ENCODE measurements at places on chromosomes 5 and 9. TPM values are rescaled to one million over a fixed set of nuclear protein-coding genes. Genes with fewer than 3 reads are reported as not detected.

DNA sequence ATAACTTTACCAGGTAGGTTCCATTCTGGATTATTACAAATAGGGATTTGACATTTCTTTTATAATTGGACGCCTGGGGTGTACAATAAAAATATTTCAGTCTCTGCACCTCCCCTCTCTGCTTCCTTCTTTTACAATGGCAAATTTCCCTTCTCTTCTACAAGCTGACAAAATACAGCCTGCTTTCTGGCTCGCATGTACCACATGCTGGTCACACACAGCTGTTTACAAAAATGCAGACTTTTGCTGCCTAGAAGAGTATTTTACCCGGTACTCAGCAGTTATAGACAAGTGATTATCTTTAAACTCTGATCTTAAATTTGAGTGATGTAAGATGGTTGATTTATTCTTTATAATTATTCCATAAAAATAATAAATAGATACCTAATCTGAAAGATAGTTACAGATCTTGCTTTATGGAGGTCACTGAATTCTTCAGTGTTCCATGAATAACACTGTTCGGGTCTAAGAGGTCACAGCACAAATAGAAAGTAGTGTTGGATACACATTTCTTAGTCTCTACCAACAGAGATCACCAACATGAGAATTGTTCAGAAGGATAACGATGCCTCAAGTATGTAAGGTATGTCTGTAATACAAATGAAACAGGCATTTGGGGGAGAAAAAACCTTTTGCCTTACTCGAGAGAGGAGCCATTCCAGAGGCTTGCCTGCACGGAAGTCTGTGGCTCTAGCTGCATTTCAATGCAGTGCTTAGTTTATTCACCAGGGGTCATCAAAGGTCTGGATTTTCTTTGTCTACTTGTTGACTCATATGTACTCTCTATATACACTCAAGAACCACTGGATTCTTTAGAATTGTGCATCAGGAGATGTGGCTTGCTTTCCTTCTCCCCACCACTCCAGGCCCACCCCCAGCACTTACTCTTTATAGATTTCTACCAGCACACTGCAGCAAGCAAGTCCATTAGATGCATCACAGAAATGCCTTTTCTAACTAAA, 206.6 kb upstream of the RFX3 start:
- no peaks in the 10 kb centered on the region for H3K27me3 ChIP-seq
- H3K36me3 ChIP-seq: no peaks in the 10 kb centered on the region
- H3K4me3 ChIP-seq: no peak overlapping the region
- no peaks in the 10 kb centered on the region for H3K4me1 ChIP-seq
- peak overlapping the region; percentile 35 for H3K27ac ChIP-seq

FABP6 gene
- 9.1 TPM for polyA plus RNA-seq

DNA sequence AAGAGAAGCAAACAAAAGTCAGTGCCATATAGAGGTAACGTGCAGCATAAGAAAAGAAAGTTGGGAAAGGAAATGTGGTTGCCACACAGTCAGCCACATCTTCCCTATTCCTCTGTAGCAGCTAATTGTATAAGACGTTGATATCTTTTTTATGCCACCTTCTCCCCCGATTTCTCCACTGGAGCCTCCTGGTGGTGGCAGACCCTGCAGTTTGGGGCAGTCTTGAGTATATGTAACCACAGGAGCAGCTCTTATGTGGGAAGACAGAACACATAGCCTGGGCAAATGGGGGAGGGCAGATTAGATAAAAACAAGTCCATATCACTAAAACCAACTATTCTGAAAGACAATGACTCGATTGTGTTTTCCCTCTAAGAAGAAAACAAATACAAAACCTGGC, 99.7 kb downstream of the PLCXD3 start:
- no peak overlapping the region for H3K27ac ChIP-seq
- peaks cover 27% of the 10 kb centered on the region for H3K4me1 ChIP-seq
- DNase-seq: no peak
- no peak overlapping the region for H3K4me3 ChIP-seq

DNA sequence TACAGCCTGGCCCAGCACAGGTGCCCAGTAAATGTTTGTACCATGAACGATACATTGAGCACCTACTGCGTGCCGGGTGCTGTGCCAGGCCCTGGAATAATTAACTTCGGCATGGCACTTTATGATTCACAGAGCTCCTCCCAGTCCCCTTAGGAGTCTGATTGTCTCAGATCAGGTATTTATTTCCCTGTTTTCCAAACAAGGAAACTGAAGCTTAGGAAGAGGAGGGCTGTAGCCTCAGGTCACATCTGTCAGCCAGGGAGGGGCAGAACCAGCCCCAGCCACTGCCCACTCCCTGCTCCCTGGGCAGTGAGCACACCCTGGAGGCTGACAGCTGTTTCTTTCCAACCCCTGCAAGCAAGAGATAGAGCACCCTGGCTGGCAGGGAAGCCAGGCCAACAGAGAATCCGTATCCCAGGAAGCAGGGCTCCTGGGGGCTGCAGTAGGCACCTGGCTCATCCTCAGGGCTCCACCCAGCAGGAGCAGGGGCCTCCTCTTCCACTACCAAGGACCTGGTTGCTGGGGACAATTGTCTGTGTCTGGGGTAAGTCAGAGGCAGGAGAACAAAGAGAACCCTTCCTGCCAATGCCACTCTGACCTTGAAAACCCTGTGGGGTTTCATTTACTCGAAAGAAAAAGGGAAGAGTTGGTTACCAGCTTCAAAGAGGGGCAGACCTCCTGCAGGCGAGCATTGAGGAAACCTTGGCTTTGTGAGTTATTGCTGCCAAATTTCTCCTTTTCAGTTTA, 69.0 kb downstream of the DAB2IP start:
- no peak for DNase-seq
- peaks cover 10% of the 10 kb centered on the region for H3K4me1 ChIP-seq
- no peak overlapping the region for H3K4me3 ChIP-seq
- H3K27me3 ChIP-seq: no peaks in the 10 kb centered on the region
- H3K27ac ChIP-seq: peak overlapping the region; percentile 11

- H3K27ac ChIP-seq: no peak overlapping the region
- no peaks in the 10 kb centered on the region for H3K4me1 ChIP-seq
- no peaks in the 10 kb centered on the region for H3K36me3 ChIP-seq
- DNase-seq: no peak
- H3K27me3 ChIP-seq: no peaks in the 10 kb centered on the region
Observed at GRCh38 chr5:37071487-37071886, 177.7 kb downstream of the CPLANE1 start.

PCDHA6 gene
- 0.85 TPM for polyA plus RNA-seq

DNA sequence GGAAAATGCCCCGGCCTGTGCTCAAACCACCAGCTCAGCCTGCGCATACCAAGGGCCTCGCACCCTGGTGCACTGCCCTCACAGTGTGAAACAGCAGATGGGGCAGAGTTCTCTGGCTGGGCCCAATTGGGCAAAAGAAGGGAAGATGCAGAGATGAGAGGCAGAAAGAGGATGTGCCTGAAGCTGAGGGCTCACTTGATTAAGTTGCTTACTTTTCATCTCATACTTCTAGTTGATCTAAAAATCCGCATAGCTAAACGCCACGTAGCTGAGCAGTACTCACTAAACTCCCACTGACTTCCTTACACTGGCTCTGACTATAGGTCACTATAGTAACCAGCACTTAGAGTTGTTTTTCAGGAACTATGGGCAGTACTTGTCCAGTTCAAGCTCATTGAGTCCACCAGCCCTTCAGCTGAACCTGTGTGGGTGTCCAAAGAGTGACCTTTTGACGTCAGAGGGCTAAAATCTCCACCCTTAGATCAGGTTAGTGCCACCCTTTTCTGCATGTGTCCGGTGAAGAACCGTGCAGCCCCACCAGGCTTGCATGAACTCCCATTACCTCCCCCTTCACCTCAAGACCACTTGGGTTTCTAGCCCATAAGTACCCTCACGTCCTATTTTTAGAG, 215.2 kb downstream of the AUH start:
- no peak for DNase-seq
- H3K27me3 ChIP-seq: no peaks in the 10 kb centered on the region
- H3K4me1 ChIP-seq: peaks cover 2% of the 10 kb centered on the region
- H3K27ac ChIP-seq: no peak overlapping the region

GRCh38 chr9:132919614-132920268, 24.7 kb downstream of the TSC1 start:
- H3K4me1 ChIP-seq: no peaks in the 10 kb centered on the region
- peaks cover 72% of the 10 kb centered on the region for H3K36me3 ChIP-seq
- H3K4me3 ChIP-seq: no peak overlapping the region
- DNase-seq: no peak
- no peaks in the 10 kb centered on the region for H3K27me3 ChIP-seq

DNA sequence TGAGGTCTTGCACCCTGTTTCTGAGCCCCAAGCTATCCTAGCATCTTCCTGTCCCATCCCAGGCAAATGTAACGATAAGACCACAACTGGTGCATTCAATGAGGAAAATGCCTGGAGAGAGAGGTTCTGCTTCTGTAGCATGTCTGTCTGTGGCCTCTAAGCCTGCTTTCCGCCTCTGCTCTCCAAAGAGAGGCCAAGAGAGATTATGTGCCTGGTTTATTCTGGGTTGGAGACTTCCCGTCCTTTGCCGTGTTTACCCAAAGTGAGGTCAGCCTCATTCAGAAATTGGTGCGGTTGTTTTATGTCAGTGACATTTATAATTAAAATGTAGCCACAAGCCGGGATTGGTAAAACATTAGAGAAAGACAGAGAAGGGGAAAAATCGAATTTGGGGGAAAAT, 77.8 kb downstream of the FGF1 start:
- no peak for DNase-seq
- H3K27ac ChIP-seq: no peak overlapping the region
- H3K4me3 ChIP-seq: no peak overlapping the region
- H3K36me3 ChIP-seq: no peaks in the 10 kb centered on the region
- no peaks in the 10 kb centered on the region for H3K4me1 ChIP-seq

SLC36A3 gene
- polyA plus RNA-seq: not detected

GRCh38 chr9:98583417-98583816, 125.3 kb downstream of the GABBR2 start:
- H3K4me1 ChIP-seq: peaks cover 14% of the 10 kb centered on the region
- H3K4me3 ChIP-seq: no peak overlapping the region
- H3K27ac ChIP-seq: no peak overlapping the region
- H3K27me3 ChIP-seq: no peaks in the 10 kb centered on the region
- DNase-seq: no peak

- H3K27ac ChIP-seq: peak overlapping the region; percentile 93
- no peak overlapping the region for H3K4me3 ChIP-seq
- peaks cover 54% of the 10 kb centered on the region for H3K4me1 ChIP-seq
- peak; percentile 95 for DNase-seq
Observed at GRCh38 chr5:145854651-145855258, 18.1 kb downstream of the GRXCR2 start.

LVRN gene
- 0.27 TPM for polyA plus RNA-seq

DPP7 gene
- 196 TPM for polyA plus RNA-seq

DNA sequence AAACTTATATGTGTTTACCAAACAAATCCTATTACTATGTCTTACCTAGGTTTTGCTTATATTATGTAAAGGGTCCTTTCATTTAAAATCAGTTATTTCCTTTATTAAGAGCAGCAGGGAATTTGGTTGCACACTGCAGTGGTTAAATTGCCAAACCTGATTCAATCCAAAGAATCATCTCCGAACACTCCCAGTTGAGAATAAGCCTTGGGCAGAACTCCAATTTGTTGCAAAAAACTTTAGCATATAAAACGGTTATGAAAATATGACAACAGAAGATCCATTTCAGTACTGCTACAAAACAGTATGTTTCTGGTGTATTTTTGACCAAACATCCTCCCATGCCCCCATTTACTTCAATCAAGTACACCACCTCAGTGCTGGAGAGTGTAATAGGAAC, 587.0 kb upstream of the GRAMD2B start:
- no peaks in the 10 kb centered on the region for H3K27me3 ChIP-seq
- H3K4me1 ChIP-seq: no peaks in the 10 kb centered on the region
- no peak overlapping the region for H3K27ac ChIP-seq
- DNase-seq: no peak
- H3K36me3 ChIP-seq: no peaks in the 10 kb centered on the region

- H3K36me3 ChIP-seq: peaks cover 22% of the 10 kb centered on the region
- peaks cover 36% of the 10 kb centered on the region for H3K4me1 ChIP-seq
- no peak overlapping the region for H3K27ac ChIP-seq
- no peaks in the 10 kb centered on the region for H3K27me3 ChIP-seq
- no peak overlapping the region for H3K4me3 ChIP-seq
Observed at GRCh38 chr9:15298362-15298761, 8.7 kb downstream of the TTC39B start.

- H3K36me3 ChIP-seq: no peaks in the 10 kb centered on the region
- H3K4me1 ChIP-seq: no peaks in the 10 kb centered on the region
- no peaks in the 10 kb centered on the region for H3K27me3 ChIP-seq
- H3K27ac ChIP-seq: no peak overlapping the region
Observed at GRCh38 chr5:137095597-137095996, 403.5 kb downstream of the SPOCK1 start.

DNA sequence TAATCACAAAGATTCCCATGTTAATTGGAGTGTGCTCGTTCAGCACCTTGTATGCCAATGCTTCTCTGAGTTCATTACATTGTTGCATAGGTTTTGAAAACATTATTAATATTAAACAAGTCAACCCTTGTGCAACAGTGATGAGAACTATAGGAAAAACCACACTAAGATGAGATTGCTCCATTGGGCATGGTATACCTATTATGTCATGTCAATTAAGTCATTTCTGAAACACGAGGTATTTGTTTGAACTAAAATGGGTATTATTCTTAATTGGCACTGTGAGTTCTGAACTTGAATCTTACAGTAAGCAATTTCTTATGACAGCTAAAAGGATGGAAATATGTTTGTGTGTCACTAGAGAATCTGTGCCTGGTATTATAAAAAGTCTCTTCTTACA, 447.7 kb downstream of the EFNA5 start:
- no peaks in the 10 kb centered on the region for H3K4me1 ChIP-seq
- no peak for DNase-seq
- no peak overlapping the region for H3K27ac ChIP-seq
- no peak overlapping the region for H3K4me3 ChIP-seq

LHX3 gene
- polyA plus RNA-seq: not detected

DNA sequence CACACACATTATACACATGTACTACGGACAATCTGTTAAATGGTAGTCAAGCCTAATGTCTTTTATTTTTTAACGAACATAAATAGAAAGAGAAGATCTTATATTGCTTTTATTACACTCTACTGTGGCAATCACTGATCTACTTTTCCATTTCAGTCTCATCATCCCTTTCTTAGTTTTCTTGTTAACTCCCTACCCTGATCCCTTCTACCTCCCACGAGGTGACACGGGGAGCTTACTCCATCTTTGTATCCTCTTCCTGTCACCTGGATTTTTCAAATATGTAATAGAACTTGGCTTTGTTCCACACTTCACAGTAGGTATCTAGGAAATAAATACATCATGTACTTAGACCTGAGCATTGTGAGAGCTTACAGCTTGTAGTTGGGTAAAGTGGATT, 211.0 kb downstream of the PIK3R1 start:
- H3K36me3 ChIP-seq: no peaks in the 10 kb centered on the region
- no peaks in the 10 kb centered on the region for H3K27me3 ChIP-seq
- no peak overlapping the region for H3K27ac ChIP-seq
- no peak overlapping the region for H3K4me3 ChIP-seq

SPARC gene
- polyA plus RNA-seq: 935 TPM

- H3K4me1 ChIP-seq: peaks cover 12% of the 10 kb centered on the region
- no peak overlapping the region for H3K4me3 ChIP-seq
- no peaks in the 10 kb centered on the region for H3K36me3 ChIP-seq
- H3K27ac ChIP-seq: no peak overlapping the region
Observed at GRCh38 chr9:121196389-121196788, 5.3 kb downstream of the RAB14 start.
